Left lung (tissue), 14 donors: ENCODE measurements at places on chromosomes 16 and 17. TPM values are rescaled to one million over a fixed set of nuclear protein-coding genes. Genes with fewer than 3 reads are reported as not detected.

CCDC144A gene
- 6.6 TPM for total RNA-seq

SMTNL2 gene
- 5.5 TPM for total RNA-seq

CCL17 gene
- total RNA-seq = 1.1 TPM

ITGAL gene
- 19.9 TPM for total RNA-seq

EPOP gene
- total RNA-seq = 2.1 TPM

ZG16 gene
- not detected for total RNA-seq

TBC1D3K gene
- not detected for total RNA-seq

TOM1L2 gene
- 56.4 TPM for total RNA-seq

RNF43 gene
- 13.4 TPM for total RNA-seq

MILR1 gene
- 34.4 TPM for total RNA-seq

C16orf95 gene
- total RNA-seq = 6.7 TPM
